Activated CD4-positive, alpha-beta T cell treated with anti-CD3 and anti-CD28 coated beads, Interleukin-2, amount 50 U/mL, for 24 hours (primary cell): ENCODE measurements at places on chromosomes 12 and 14.

- no peak for DNase-seq
These were observed 30.7 kb downstream of the NUMB start for GRCh38 chr14:73427516-73428264.

- no peak for DNase-seq
These were observed 1145.8 kb downstream of the GALC start for GRCh38 chr14:86847140-86847539.

DNA sequence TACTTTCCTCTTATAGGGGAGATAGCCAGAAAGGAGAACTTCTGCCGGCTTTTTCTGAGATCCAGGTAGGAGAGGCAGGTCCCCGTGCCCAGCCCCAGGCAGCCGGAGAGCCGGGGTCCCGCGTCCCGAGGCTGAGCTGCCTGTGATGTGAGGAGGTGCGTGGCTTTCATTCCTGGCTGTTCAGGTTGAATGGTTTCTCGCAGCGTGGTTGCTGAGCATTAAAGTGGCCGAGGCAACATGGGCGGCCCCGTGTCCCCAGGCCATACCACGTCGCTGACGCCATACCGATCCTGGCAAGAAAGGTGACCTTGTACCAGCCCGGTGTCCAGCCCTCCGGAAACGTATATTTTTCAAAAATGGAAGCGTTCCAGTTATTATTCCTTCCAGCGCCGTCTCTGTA lies 116.7 kb upstream of the MYL2 start:
- no peak for DNase-seq

DNA sequence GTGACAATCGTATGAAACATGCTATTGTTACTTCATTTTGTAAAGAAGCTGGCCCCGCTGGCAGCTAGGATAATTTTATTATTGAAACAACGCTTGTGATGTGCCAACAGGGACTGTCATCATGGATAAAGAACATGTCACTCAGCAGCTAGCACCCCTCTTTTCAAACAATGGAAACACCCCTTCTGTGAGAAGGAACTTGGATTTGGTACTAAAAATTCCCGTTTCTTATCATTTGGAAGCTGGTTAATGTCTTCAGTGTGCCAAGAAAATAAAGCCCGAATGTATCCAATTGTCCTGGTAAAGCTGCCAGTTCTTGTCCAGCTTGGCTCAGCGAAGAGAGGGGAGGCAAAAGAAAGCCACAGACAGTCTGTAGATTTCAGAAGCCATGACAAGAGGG lies 186.6 kb downstream of the PHLDA1 start:
- DNase-seq = no peak
